ENCODE measurements at places on chromosomes 6 and 20.

DNA sequence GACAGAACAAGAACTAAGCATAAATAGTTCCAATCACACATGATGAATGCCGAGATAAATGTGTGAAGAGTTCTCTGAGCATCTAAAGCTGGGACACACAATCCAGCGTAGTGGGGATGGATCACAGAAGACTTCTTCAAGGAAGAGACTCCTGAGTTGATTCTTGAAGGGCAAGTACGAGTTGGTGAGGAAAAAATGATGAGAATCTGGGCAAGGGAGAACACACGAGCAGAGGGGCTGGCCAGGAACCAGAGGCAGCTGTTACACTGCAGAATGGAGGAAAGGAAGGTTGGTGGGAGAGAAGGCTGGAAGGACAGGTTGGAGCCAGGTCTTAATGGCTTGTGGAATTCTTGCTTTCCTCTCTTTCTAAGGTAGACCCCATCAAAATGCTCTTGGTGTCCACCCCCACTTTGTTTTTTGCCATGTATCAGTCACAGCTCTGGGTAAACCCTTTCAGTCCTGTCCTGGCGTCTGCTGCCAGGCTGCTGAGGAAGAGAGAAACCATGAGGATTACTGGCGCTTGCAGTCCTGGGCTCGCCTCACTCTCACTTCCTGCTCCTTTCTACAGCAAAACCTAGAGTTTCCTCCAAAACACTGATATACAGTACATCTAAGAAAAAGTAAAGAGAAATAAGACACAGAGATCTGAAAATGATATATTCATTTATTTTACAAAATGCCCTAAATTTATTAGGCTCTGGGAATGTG is 127.6 kb upstream of the FAM184A start:
- no peak for DNase-seq

DNA sequence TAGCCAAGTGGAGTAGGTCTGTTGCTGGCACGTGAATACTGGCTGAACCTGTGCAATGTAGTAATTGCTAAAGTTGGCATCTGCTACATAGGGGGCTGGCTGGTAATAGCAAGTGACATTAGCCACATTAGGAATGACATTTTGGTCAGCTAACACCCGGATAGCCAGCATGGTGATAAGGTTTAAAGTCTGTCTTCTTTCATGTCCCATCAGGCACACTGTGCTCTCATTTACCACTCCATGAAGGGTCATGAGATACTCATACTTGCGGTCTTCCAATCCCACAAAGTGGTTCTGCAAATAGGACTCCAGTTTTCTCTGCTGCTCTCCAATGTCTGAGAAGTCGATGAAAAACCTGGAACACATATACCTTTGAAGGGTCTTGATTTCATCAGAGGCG is 2.8 kb downstream of the TENT5A start:
- DNase-seq = no peak

- no peak for DNase-seq
These were observed 33.0 kb downstream of the PRPH2 start for GRCh38 chr6:42689371-42689770.

GRCh38 chr20:5766085-5766764 is 16.0 kb downstream of the SHLD1 start:
- no peak for DNase-seq

GRCh38 chr6:116616737-116617053 is 416 bp downstream of the RSPH4A start:
- no peak for DNase-seq

DNA sequence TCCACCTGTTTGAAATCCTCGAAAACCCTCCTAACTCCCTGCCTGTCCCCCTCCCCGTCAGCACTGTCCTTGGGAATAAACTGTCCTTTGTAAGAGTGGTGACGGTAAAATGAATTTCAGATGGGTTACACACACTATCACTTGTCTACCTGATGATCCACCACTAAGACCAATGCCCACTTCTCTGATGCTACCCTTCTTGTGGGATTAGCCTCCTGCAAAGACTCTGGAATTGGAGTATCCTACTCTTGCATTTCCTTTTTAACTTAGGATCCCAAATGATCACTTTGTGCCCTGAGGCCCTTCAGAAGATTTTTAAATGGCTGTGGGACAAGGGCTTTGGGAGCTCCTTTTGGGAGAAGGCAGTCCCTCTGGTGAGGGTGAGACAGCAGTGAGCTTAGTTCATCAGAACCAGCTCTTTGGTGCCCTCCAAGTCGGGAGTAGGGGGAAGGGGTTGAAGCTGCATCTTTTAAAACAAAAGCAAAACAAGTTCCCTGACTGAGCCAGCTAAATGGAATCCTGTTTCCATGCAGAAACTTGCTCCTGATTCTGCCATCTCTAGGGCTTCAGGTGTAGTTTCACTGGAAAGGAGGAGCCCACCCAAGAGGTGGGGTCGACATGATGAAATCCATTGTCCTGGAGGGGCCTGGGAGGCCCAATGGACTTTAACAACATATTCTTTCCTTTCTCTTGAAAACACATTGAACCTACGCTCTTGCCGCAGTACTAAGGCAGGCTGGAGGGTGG is 86.5 kb downstream of the ASXL1 start:
- DNase-seq = no peak

DNA sequence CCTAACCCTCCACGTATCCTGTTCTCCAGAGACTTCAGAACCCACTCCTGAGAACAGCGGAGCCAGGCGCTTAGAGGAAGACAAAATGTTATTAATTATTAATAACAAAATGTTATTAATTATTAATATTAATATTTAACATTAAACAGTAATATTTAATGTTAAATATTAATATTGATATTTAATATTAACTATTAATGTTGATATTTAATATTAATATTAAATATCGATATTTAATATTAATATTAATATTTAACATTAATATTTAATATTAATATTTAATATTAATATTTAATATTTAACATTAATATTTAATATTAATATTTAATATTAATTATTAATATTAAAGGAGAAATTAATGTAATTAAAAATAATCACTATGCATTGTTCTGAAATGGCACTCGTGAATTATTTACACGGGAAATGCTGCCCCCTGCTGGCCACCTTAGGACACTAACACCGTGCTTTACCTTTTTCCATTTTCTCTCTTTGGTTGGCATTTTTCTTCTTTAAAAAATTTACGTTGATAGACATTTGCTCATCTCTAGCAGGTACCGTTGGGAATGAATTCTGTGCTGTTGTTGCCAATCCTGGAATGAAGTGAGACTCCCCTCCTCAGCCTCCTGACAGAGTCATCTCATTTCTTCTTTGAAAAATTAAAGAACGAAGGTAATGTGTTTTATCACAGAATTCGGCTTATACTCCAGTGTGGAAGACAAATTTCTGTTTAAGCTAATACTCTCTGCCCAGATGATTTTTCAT is 7.5 kb upstream of the GGTLC1 start:
- no peak for DNase-seq

DNA sequence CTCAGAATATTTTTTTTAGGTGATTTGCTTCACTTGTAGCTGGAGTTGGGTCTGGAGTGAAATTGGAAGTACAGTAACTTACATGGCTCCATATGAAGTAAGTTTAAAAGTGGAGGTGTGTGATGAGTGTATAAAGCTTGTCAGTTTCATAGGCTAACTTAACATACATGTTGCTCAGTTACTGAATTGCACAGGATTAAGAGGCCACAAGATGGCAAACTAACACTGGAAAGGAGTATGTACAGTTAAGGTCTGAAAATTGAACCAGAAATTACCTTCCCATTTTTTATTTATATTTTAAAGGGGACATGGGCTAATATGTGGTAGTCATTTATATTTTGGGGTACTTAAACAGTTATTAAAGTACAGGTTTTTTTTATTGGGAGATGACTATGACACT is 45.3 kb upstream of the SMIM8 start:
- DNase-seq = no peak

DNA sequence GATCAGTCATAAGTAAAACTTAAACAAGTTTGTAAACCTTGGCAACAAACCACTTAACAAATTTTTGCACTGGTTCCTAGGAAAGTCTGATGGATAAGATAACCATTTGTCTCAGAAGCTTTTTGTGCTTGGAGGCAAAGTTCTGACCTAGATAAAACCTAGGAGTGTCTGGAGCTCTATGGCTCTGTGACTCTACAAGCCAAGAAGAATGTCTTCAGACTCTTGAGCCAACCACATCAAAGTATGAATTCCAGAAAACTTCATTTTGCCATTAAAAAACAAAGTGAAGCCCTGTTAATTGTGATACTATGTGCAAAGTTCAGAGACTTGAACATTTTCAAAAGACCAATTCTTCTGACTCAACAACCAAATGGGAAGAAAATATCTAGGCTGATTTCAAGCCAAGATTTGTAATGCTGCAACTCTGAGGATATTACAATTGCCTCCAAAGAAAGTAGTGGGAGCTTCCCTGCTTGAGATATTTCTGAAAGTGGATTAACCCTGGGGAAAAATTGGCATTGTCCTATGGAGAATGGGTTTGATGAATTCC is 158.1 kb upstream of the FOXQ1 start:
- no peak for DNase-seq

Data from vagina (tissue), 2 donors.